ENCODE measurements at places on chromosomes 16 and 17.
A peak's percentile ranks its signal among the peaks of the same experiment; 100 is the strongest.

DNA sequence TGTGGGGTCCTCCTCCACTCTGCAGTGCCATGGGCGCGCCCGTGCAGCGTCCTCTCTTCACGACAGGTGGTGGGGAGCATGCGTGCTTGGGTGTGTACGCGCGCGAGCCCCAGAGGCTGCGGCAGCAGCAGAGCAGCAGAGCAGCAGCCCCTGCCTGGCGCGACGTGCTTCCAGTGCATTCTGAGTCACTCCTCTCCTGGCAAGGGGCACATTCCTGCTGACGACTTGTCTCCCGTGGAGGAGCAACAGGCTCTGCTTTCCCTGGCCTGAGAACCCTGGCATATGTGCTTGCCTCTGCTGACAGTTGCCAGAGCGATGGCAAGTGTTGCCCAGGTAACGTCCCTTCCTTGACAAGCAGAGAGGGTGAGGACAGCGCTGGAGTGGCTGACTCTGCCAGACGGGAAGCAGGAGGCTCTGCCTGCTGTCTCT, 133.8 kb upstream of the PLCG2 start:
- DNase-seq, result no peak

- DNase-seq, result no peak
These were observed 2.3 kb downstream of the MYO15B start for GRCh38 chr17:75589919-75590303.

DNA sequence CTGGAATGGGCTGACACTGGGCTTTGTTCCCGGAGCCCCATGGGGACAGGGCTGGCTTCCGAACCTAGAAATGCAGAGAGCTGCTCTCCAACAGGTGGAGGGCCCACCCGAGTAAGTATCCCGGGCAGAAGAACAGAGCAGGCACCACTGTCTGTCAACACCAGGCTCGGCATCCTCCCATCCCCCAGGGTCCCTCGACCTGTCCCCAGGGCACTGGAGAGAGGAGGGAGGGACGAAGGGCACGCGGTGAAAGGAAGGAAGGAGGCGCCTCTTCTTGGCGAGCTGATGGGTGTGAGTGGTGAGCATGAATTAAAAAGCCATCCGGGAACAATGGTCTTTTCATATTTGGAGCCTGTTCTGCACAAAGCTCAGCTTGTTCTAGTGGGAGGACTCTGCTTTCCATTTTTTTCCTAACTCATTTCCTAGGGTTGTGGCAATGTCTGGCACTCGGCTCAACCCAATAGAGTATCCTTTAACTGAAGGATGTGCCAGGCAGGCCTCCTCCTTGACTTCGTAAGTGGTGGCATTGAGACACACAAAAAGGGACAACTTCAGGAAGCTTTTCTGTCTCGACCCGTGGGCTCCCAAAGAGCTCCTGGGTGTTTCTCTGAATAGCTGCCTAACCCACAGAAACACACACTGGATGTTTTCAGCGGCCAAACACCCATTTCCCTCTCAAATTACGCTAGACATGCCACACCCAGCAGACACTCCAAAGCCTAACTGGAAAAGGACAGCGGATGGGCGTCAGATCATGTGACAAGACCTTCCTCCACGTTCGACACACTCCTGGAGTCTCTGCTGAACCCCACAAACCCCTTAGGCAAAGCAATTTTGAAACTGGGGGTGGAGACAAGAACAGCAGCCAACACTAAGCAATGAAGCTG, 47.7 kb downstream of the ZFHX3 start:
- no peak for DNase-seq

DNA sequence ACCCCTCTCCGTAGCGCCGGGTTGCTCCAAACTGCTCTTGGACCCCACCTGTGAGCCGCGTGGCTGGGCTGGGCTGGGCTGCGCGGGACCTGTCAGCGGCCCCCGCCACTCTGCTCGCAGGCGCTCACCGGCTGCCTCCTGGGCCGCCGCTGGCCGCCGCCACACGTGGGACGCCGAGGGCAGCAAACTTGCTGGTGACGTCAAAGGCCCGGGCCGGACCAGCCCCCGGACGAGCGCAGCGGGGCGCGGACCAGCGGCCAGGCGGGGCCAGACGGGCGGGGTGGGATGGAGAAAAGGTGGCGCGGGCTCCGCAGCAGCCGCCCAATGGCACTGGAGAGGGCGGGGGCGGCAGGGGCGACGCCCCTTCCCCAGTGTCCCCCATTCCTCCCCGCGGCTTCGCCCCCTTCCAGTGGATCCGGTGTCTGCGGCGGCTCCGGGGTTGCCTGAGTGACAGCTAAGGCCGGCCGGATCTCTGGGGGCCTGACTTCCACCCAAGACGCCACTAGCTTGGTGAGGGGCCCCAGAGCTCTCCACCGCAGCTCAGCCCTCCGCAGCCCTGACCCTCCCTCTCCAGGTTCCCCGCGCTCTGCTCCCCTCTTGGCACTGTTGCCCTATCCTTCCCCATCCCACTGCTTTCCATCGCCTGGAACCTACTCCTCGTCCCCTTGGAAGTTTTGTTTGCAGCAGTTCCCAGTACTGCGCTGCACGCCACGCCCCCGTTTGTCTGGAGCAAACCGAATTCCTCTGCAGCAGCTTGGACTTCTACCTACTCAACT, at the start of gene HS3ST3A1:
HS3ST3A1 (minus strand) TSS at position 154 of the 776 bp plus-strand sequence. CDS start 800 bp downstream, outside the sequence.
- no peak for DNase-seq

DNA sequence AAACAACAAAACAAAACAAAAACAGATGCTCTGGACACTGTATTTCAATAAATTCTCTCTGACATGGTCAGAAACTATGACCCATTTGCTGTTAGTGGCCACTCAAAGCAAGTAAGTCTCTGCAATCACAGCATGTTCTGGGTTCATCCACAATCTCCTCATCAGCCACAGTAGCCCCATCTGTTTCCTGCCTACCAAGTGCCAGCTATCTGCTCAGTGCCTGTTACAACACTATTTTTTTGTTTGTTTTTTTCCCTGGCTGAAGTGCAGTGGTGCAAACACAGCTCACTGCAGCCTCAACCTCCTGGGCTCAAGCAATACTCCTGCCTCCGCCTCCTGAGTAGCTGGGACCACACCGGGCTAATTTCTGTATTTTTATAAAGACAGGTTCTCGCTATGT, 137.9 kb downstream of the SOX9 start:
- no peak for DNase-seq

GRCh38 chr17:68711858-68712257, 110.7 kb upstream of the FAM20A start:
- DNase-seq, result no peak

DNA sequence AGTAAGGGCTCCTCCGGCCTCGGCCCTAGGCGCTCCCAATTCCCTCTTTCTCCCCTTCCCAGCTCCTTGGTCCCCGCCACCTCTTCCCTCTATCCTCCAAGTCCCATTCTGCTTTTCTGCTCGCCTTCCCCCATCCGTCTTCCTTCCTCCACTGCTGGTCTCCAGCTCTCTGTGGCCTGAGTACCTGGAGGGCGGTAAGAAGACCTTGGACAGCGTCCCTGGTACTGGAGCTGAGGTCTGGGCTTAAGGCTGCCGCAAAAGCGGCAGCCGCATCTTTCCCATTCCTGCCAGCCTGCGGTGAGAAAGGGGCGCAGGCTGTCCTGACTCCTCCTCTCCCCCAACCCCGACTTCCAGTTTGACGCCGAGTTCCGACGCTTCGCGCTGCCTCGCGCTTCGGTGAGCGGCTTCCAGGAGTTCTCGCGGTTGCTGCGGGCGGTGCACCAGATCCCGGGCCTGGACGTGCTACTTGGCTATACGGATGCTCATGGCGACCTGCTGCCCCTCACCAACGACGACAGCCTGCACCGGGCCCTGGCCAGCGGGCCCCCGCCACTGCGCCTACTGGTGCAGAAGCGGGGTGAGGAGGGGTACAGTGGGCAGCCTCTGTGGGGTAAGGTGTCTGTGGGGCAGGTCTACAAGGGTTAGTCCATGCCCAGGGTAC, 471 bp downstream of the PARD6A start:
- no peak for DNase-seq

DNA sequence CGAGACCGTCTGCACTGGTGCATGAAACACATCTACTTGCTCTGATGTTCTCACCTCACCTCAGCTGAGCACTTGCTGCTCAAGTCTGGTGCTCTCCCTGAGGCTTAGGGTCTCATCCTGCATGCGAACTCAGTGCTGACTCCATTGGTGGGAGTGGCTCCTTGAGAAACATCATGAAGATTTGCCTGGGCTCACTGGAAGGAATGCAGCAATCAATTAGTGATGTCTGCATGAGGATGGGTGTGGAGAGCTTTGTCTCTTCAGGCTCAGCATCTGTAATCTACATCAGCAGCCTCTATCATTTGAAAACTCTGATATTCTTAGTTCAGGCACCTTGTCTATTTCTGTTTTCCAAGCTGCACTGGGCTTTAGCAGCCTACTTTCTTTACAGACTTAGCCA, 204.4 kb downstream of the IRF8 start:
- no peak for DNase-seq

- DNase-seq, result no peak
These were observed 204.9 kb upstream of the KCNJ16 start for GRCh38 chr17:69870091-69870530.

GRCh38 chr16:4293181-4293716, 20.4 kb upstream of the TFAP4 start:
- no peak for DNase-seq

DNA sequence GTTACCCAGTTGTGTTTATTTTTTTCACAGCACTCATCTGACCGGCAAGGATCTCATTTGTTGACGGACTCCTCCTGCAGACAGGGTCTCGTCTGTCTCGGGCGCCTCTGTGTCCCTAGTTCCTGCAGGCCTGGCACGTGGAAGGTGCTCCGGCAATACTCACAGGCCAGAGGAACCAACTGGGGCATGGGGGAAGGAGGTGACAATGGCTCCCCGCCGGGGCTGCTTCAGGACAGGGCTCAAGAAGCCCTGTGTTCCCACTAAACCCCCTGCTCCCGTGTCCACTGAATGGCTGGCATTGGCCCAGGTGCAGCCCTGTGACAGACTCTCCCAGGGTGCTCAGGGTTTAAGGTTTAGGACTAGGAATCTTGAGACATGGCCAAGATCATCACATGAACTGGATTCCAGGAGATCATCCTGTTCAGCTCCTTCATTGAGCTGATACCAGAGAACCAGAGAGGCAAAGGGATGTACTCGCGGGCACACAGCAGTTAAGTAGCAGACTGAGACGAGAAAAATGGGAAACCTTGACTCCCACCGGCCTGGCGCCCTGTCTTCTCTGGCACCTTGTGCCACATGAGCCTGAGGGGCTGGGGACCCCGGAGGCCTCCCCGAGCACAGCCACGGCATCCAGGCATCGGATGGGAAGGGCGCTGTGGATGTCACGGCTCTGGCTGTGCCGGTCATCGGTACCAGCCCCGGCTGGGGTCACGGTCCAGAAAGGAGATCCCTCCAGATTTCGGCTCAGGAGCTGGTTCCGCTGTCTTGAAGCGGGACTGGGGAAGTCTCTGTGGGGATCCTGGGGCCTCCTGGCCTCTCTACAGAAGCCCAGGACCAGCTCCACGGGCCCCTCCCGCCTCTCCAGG, 29.0 kb downstream of the TIMM22 start:
- DNase-seq, result no peak

- no peak for DNase-seq
These were observed 42.4 kb upstream of the LONP2 start for GRCh38 chr16:48201515-48202201.

GRCh38 chr16:77212741-77213541, 13.7 kb downstream of the SYCE1L start:
- peak; percentile 58 for DNase-seq

GRCh38 chr17:79017546-79018369, 6.2 kb upstream of the C1QTNF1 start:
- no peak for DNase-seq
